ENCODE measurements at places on chromosomes 3 and 15.

DNA sequence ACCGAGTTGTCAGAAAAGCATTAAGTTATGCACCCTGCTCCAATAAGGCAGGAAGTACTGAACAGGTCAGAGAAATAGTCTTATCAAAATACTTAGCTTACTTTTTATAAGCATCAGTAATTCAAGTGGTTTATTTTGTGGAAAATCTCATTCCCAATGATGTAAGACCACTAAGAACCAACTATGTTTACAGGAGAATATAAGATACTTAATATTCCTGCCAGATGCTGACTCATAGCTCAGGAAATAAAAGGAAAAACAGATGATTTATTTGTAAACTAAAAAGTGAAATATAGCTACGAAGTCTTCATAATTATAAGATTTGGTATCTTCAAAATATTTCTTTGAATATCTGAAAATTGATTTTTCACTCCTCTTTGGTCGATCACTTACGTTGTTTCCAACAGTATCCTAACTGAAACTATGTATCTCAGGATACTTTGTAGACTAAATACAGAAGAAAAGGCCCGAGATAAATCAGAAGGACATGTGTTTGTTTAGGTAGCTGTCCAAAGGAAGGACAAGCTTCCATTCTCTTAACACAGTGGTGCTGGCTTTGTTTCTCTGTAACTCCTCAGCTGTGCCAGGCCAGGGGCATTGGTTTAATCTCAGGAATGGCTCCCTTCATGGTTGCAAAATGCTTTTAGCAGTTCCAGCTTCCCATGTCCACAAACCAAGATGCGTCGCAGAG lies 295.8 kb downstream of the GBE1 start:
- no peak for DNase-seq

DNA sequence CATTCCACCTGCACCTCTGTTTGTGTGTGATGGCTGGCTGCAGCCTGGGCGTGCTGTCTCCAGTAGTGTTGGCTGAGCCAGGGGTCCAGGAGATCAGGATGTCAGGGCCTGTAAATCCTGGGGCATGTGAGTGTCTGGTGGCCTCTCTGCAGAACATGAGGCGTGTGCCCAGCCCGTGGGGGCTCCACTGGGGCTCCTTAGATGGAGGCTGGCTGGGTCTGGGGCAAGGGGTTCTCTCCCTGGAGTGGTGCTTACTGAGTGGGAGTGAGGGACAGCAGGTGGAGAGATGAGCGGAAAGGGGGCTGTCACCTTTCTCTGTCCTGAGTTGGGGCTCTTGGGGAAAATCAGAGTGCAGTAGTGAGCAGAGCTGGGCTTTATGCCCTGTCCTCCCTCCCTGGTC lies 152.2 kb downstream of the CHDH start:
- DNase-seq = no peak

- DNase-seq = no peak
Measured at GRCh38 chr3:195769551-195769950, 42.2 kb downstream of the MUC4 start.

- no peak for DNase-seq
Measured at GRCh38 chr3:14774431-14774830, 44.3 kb upstream of the FGD5 start.

GRCh38 chr3:197896421-197896820 lies 53.6 kb upstream of the RPL35A start:
- DNase-seq = no peak

GRCh38 chr15:62348118-62348517 lies 183.0 kb upstream of the C2CD4B start:
- DNase-seq = peak; percentile 46

GRCh38 chr3:190220362-190220761 lies 99.7 kb upstream of the P3H2 start:
- no peak for DNase-seq

GRCh38 chr3:10437995-10438901 lies 67.1 kb downstream of the ATP2B2 start:
- DNase-seq = peak; percentile 84

All from hematopoietic multipotent progenitor cell treated with erythropoietin and hydrocortisone succinate and interleukin-3 and kit ligand, for 4 days (in vitro differentiated cells).